ENCODE measurements at places on chromosomes 3 and 15.

- no peak for DNase-seq
Measured at GRCh38 chr3:191330530-191331048, 263 bp upstream of the UTS2B start.

GRCh38 chr3:156014489-156014888, 105.9 kb upstream of the KCNAB1 start:
- no peak for DNase-seq

GRCh38 chr3:53750253-53751210, 95.7 kb downstream of the CHDH start:
- no peak for DNase-seq

- DNase-seq, result no peak
Measured at GRCh38 chr3:114393367-114394072, 99.7 kb downstream of the TIGIT start.

- no peak for DNase-seq
Measured at GRCh38 chr3:58003093-58003492, 5.1 kb upstream of the FLNB start.

GRCh38 chr15:90667073-90667754, 49.9 kb upstream of the BLM start:
- DNase-seq, result no peak

GRCh38 chr15:61780278-61780980, 279.8 kb downstream of the VPS13C start:
- no peak for DNase-seq

DNA sequence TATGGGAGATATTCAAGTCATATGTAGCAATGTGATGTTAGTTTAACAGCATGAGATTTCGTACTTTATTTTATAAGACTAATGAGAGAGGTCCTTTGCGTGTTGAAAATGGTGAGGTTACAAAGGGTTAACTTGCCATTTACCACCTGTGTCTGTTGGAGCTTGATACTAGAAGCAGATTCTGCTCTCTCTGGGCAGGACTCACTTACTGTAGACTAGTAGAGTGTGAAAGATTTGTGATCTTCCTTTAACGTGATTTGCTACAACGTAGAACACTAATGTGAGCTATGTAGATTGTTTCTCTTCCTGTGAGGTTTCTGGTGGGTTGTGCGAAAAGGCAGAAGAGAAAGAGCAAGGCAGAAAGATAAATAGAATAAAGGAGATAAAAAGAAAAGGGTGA, 1.1 kb downstream of the TP63 start:
- DNase-seq, result no peak

- no peak for DNase-seq
Measured at GRCh38 chr15:73941871-73942635, 15.8 kb downstream of the LOXL1 start.

DNA sequence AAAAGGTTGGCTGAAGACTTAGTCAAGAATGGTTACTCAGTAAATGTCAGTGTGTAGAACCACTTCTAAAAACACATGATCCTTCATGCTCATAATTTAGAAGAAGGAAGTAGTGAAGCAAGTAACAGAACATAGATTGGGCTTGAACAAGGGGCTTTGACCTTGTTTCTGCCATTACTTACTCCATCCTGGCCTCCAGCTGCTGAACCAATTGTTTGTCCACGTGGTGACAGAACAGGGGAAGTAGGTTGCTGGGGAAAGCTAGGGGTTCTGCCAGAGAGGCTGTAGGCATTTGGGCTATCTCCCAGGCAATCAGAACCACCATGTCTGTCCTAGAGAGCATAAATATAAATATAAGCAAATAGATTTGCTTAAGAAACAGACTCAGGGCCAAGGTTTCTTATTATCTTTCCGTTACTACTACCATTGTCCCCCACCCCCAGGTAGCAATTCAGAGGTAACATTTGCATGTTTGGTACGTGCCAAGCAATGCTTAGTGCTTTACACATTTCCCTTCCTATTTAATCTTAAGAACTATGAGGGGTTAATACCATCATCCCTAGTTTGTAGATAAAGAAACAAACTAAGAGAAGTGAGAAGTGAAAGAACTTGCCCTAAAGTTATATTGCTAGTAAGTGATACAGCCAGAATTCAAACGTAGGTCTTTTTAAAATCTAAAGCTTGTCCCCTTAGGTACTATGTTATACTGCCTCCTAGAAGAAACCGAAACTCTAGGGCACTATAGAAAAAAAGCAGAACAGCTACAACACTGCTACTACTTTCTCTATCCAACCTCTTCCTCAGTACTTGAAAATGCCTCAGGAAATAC, 3.0 kb upstream of the SPG11 start:
- no peak for DNase-seq

- DNase-seq, result no peak
Measured at GRCh38 chr15:34737477-34737876, 17.3 kb downstream of the GJD2 start.

DNA sequence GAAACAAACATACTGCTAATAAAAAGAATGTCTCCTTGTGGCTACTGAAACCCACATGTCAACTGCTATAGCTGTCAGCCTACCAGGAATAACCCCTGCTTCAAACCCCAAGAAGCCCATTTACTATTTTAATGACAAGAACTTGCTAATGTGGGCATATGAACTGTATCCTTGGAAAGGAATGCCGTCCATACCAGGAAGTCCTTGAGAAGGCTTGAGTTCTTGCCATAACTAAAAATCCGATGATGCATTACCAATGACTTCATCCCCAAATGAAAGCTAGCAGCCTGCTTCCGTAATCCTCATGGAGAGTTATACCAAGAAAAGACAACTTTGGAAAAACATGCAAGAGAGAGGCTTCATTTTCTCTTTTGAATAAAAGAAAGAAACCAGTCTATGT, 34.8 kb downstream of the MINDY4B start:
- no peak for DNase-seq

DNA sequence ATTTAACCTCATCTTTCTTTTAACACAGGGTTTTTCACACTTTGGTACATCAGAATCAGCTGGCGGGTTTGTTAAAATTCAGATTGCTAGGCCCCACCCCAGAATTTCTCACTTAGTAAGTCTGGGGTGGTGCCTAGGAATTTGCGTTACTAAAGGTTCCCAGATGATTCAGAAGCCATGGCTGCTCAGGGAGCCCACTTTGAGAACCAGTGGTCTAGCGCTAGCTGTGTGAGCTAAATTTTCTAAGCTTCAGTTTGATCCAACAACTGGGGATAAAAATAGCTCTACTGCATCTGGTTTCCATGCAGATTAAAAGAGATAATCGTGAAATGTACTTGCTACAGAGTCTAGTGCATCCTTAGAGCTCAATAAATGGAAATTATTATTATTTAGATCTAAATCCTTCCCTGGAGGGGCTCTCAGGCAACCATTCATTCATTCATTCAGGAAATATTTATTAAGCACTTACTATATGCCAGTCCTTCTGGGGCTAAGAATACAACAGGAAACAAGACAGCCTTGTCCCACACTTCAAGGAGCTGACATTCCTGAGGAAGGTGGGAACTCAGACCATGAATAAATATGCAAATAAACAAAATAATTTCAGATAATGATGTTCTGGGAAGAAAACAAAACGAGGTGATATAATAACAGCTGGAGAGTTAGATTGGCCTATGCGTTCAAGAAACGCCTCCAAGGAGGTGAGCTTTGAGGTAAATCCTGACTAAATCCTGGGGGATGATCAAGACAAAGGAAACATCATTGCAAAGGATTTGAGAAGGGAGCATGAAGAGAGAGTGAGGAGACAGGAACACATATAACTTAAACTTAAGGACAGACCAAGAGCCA, 3.9 kb upstream of the CIDEC start:
- DNase-seq, result no peak

GRCh38 chr3:127706312-127706711, 33.6 kb downstream of the ABTB1 start:
- DNase-seq, result no peak

- DNase-seq, result no peak
Measured at GRCh38 chr3:37566730-37567129, 294.9 kb upstream of the CTDSPL start.

DNA sequence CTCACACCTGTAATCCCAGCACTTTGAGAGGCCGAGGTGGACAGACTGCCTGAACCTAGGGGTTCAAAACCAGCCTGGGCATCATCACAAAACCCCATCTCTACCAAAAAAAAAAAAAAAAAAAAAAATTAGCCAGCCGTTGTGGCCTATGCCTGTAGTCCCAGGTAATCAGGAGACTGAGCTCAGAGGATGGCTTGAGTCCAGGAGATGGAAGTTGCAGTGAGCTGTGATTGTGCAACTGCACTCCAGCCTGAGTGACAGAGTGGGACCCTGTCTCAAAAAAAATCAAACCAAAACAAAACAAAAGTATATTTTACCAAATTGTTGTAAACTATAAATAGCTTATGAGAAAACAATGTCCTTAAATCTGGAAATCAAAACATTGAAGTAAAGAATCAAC, 34.7 kb upstream of the UBP1 start:
- DNase-seq, result no peak

DNA sequence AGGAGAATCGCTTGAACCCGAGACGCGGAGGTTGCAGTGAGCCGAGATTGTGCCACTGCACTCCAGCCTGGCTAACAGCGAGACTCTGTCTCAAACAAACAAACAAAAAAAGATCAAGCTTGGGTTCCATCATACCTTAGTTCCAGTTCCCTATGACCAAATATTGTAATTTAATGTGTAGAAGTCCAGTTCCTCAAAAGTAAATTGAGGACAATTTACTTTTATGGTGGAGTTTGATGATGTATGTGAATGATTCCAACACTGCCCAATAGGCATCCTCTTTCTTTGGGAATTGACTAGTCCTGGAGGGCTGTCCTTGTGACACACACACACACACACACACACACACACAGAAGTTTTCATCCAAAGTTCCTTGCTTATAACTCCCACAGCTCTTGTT, 2.8 kb upstream of the PKM start:
- DNase-seq, result no peak

DNA sequence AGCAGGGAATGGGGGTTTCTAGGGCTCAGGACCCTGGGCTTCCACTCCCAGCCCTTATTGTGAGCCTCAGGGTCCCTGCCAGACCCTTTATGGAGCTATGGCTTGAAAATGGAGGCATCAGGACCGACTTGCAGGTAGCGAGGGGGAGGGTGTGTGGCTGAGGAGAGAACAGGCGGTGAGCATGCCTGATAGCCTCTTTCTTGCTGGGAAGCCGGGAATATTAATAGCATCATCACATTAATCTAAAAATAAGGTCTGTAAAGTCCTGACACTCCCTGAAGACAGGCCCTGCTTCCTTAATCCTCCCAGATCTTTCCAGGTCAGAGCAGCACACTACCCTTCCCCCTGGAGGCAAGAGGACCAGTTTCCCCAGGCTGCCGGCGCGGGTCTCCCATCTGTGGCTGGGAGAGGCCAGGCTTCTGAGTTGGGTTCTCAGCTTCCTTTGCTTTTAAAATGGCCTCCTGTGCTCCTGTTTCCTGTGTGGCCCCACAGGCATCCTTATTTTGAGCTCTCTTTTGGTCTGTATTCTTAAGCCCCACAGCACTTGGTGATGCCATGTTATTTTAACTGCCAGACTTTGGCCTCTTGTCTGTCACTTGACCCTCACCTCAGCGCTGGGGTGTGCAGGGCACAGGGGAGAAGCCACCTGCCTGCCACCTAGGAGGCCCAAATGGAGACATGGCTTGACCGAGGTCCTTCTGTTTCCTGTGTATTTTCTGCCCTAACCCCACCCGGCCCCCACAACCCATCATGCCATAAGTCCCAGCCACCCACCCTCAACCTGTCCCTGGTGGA, 185.0 kb upstream of the TOPAZ1 start:
- DNase-seq, result no peak

DNA sequence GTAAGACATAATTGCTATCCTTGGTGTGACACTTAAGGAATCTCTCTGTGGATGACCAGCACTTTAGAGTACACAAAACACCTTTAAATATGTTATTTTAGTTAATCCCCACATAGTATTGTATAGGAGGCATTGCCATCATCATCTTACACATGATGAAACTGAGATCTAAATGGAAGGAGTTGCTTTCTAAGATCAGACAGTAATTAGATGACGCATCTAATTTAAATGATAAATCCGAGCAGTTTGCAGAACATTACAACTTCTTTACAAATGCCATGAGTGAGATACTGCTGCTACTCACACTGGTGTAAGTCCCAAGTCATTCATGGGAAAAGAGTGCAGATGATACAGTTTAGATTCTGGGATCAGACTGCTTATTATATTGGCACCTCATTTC, 431.9 kb downstream of the MFSD1 start:
- DNase-seq, result no peak

DNA sequence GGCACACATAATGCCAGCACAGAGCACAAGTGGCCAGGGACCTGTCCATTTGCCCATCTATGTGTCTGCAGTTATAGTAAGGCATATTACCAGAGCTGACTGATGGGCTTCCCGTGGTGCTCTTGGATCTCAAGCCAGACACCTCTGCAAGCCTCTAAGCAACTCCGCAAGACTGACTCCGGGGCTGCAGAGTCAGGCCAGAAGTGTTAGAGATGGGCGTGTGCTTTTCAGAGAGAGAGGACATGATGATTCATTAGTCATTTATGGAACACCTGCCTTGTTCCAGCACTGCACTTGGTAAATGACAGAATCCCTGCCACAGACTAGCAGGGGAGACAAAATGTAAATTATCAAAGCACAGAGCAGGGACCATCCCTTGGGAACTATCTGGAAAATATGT, 559.0 kb downstream of the PDCD6IP start:
- DNase-seq, result no peak

DNA sequence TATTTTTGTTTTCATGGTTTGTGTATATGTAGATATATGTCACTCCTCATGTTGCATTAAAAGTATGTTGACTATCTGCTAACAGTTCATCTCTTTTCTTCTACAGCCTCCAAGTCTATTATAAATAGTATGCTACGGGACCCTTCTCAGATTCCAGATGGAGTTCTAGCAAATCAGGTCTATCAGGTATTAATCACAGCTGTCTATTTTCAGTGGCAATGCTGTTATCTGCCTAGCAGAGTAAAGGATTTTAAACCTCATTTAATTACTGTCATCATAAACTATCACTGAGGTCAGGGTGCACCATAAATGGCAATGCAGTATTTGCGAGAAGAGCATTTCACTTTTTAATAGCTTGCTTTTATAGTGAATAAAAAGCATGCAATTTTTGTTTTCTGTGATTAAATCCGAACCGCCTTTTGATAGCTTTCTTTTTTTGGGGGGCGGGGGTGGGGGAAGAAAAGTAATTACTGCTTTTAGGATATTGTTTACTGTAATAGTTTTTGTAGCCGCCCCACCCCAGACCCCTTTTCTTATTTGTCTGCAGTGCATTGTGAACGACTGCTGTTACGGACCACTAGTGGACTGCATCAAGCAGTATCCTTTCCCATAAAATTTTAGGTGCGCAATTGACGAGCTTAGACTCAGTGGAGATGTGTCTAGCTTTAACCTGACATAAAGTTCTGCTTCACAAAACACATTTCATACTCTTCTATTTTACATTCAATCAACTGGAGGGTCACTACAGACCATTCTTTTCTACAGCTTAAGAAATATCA, 112.3 kb downstream of the CDIN1 start:
- no peak for DNase-seq

- no peak for DNase-seq
Measured at GRCh38 chr3:114320246-114320645, 26.4 kb downstream of the TIGIT start.

DNA sequence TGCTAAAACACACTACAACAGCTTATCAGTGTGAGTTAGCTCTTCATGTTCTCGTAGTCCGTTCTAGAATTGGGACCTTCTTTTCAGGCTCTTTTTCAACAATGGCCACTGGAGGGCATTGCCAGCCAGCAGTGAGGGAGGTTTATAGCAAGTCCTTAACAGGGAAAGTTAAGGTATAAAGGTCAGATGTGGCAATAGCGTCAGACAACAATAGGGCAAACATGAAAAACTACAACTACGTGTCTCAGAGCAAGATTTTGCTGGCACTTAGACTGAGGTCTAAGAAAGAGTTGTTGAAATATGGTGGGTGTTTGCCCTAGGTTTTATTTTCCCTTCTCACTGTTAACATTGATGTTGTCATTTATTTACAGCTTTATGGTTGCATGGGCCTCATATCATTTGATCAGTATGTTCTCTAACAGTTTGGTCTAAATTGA, 161.4 kb downstream of the GMNC start:
- DNase-seq, result no peak

All from GM12891 (cell line).